ENCODE measurements at places on chromosomes 1 and 21.

- DNase-seq = no peak
Observed at GRCh38 chr1:154489695-154490274, 12.2 kb upstream of the TDRD10 start.

DNA sequence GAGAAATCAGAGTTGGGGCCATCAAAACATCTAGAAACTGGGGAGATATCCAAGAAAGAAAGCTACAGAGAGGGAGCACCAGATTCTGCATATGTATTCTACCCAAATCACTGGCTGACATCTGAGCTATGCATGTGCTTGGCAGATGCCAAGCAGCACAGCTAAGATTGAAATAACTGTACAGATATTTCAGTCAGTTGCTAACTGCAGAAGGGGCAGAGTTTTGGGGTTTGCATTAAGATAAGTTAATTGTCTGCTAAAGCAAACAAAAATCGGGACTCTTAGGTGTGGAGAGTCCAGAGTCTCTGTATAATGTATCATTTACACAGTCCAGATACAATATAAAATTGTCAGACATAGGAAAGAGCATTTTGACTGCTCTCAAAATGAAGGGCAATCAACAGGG lies 437.1 kb downstream of the PTBP2 start:
- DNase-seq = no peak

DNA sequence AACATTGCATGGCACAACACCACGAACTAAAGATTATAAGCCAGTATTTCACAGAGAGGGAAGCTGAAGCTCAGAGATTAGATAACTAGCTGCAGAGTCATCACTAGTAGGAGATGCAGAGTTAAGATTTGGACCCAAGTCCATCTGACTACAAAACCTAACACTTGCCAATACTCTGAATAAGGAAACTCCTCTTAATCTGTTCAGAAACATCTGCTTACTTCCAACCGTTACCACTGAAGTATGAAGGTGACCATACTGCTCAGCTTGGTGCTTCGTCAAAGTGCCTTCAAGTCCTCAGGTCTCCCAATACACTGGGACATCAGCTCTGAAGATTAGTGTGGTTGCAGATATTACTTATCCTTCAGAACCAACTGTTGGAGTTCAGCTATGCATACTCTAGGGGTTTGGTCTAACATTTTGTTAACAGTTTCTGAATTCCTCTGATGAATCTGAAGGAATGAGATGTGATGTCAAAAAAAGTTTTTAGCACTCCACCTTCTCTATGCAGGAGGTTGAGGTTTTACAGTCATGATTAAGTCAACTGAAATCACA lies 179.6 kb downstream of the TPR start:
- no peak for DNase-seq

GRCh38 chr1:45787905-45788304 lies 15.5 kb upstream of the MAST2 start:
- DNase-seq = peak; percentile 1

- no peak for DNase-seq
Observed at GRCh38 chr1:41622402-41622801, 137.9 kb upstream of the EDN2 start.

DNA sequence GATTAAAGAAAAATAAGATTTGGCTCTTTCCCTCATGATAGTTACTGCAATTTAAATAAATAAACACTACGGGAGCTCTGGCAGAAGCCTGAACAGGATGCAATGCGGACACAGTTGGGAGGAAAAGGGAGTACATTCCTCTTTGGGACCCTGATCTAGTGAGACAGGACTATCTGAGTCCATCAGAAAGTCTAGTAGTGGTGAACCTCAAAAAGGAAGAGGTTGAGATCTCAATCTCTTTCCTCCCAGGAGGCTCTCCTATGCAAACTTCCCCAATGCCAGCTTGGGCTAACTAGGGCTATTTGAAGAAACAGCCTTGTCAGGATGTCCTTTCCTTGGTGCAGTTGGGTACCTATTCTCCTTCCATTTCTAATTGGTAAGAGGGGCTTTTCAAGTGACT lies 4.9 kb upstream of the ABCD3 start:
- DNase-seq = peak; percentile 78

GRCh38 chr1:2821966-2822620 lies 20.6 kb upstream of the TTC34 start:
- DNase-seq = no peak

DNA sequence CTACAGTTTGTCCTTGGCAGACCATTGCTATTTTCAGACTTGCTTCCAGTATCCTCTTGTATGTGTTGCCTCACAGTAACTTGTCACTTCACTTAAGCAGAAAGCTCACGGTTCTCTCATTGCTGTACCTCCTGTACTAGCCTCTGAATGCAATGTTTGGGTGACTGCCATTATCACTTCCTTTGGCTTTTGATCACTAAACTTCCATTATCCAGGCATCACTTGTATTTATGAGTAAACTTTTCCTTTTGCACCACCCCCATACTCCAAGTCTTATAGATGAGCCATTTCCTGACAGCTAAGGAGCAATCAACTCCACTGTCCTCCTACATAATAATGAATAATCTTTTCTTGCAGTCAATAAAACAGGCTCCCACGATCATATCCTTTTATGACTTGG lies 255.3 kb downstream of the PDE4B start:
- no peak for DNase-seq

GRCh38 chr21:31135531-31136184 lies 97.4 kb upstream of the KRTAP19-8 start:
- DNase-seq = no peak

DNA sequence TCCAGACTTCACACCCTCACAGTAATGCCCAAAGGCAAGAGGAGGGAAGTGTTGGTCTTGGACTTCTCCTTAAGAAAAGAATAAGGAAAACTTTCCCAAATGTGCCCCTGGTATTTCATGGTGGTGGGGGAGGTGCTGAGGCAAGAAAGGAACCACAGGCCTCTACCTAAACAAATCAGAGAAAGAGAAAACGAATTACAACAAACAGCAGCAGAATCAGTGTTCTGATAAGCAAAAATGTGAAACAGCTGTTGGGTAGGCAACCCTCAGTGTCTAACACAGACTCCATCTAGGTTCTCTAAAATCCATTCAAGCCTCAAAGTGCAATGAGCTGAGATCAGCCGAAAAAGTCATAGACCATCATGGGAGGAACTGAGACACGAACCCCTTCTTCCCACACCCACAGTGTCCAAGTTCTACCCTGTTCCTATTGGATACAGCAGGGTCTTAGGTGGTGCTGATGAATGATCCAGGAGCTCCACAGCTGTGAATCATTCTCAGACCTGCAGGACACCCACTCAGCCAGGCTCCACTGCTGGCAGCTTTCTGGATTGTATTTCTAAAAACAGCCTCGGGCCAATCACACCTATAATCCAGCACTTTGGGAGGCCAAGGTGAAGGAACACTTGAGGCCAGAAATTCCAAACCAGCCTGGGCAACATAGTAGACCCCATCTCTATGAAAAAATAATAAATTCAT lies 149.1 kb downstream of the PLPP3 start:
- DNase-seq = no peak

DNA sequence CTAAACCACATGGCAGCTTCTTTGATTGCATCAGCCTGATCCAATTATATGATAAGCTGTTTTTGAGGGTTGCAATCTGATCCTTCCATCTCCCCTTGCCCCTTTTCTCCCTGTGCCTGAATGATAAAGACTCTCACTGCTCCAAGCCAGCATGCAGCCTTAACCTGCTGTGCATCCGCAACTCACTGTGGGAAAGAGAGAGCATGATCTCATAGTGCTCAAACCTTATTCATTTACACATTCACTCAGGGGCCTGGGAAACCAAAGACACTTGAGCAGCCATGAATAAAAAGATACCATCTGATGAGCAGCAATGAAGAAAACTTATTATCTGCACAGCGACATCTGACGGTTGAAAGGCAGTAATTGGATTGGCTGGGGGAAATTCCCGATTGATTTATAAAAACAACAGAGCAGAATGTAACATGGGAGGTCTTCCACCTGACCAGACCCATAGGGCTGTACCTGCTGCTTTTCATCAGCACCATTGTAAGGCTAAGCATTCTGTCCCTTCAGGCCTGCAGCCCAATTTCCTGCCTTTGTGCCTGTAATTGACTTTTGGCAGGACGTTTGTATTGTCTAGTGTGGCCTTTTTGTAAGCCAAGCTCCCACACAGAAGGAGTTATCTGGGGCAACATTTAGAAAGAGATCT lies 62.5 kb downstream of the KIAA0040 start:
- DNase-seq = no peak

DNA sequence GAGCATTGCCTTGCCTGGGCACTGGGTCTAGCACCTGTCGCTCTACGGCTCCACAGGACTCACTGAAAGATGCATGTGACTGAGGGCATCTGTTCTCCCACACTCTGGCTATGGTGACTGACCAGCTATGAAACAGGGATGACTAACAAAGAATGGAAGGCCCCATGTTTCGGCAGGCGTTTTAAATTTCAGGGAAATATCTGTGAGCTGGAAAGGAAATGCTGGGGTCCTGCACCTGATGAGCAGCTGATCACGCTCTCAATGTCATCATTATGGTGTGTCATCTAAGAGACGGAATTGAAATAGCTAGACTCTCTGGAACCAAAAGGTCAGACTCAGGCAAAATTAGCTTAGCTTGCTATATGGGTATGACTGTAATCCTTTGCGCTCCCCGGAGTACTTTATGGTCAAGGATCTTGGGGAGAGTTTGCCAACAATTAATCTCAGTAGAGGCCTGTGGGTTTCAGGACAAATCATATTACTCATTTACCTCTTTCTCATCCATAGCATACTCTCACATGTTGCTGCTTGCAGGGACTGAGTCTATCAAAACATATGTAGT lies 24.5 kb upstream of the PALMD start:
- no peak for DNase-seq

DNA sequence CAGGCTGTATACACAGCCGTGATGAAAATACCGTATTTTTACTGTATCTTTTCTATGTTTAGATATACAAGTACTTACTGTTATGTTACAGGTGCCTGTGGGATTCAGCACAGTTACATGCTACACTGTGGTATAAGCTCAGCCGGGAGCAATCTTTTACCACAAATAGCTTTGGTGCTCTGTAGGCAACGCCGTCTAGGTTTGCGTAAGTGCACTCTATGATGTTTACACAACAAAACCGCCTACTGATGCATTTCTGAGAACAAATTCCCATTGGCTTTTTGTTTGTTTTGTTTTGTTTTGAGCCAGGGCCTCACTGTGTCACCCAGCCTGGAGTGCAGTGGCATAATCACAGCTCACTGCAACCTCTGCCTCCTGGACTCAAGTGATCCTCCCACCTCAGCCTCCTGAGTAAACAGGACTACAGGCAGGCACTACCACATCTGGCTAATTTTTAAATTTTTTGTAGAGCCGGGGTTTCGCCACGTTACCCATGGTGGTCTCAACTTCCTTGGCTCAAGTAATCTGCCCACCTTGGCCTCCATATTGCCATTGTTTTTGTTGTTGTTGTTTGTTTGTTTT lies 81.0 kb downstream of the SCCPDH start:
- no peak for DNase-seq

- DNase-seq = no peak
Observed at GRCh38 chr1:192993426-192994085, 65.6 kb downstream of the UCHL5 start.

GRCh38 chr1:208682664-208683013 lies 438.5 kb upstream of the PLXNA2 start:
- no peak for DNase-seq

GRCh38 chr1:59366346-59366745 lies 69.5 kb downstream of the FGGY start:
- DNase-seq = no peak

- DNase-seq = no peak
Observed at GRCh38 chr1:76294482-76295194, 220.1 kb downstream of the ST6GALNAC3 start.

DNA sequence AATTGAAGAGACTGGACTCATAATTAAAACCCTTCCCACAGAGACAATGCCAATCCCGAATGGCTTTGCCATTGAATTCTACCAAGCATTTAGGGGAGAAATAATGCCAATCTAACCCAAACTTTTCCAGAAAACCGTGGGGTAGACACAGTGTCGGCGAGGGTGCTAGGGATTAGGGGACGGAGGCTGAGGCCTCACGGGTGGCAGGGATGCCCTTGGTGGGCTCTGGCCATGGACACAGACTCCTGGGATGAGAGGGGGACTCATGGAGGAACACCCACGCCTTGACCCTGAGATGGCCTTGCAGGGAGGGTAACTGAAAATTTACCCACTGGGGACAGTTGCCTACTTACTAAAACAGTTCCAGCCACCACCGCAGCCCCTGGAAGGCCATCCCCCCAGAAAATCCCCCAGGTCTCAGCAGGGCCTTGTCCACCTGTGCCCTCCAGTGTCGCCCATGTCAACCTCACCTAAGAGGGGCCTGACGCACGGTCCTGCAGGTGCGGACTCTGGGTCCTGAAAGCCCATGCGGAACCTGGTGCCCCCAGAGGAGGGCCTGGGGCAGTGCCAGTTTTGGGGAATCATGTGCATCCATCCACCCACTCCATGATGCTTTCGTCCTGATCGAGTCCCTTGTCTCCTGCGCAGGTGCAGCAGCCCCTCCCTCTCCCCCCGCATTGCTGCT lies 1.9 kb downstream of the KRTAP10-5 start:
- no peak for DNase-seq

GRCh38 chr1:61898658-61899057 lies 156.4 kb downstream of the PATJ start:
- no peak for DNase-seq

DNA sequence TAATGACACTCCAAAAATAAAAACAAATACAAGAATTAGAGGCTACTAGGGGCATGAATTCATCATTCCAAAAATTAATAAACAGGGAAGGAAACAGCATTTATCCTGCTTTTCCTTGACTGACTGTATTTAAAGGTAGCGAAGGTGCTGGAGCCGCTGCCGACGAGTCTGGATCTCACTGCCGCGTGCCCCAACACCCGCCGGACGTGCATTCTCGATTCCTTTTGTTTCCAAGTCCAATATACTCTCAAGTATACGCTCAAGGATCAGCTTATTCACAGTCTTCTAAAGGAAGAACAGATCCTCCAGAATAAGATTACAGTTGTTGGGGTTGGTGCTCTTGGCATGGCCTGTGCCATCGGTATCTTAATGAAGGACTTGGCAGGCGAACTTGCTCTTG lies 88.2 kb upstream of the GNG4 start:
- no peak for DNase-seq

GRCh38 chr1:19645411-19646251 lies 1.5 kb downstream of the NBL1 start:
- no peak for DNase-seq

DNA sequence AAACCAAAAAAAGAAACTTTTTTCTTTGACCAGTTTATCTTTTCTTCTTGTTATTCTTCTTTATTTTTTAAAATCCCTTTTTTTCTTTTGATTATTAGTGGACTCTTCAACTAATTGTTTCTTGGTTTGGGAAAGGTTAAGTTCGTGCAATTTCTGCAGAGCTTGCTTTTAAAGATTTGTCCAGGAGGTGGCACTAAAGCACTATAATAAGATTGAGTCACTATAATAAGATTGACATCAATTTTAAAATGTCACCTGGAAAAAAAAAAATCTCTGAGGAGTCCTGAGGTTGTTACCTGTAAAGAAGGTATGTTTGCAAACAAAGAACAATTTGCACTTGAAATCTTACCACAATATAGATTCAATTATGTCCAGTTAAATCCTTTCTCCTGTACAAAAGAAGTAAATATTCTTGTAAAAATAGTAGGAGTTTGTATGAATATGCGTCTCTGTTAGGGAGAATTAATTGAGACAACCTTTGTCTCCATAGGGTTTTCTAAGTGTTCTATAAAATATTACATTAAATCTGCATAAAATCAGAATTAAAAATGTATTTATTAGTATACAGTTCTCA lies 166.7 kb downstream of the ADGRL4 start:
- no peak for DNase-seq

Measured in GDM1 (cell line).